ENCODE measurements at places on chromosomes 6 and 20.

GRCh38 chr6:16078064-16078463, 50.8 kb upstream of the MYLIP start:
- no peak for DNase-seq

- no peak for DNase-seq
Measured at GRCh38 chr20:10478205-10478604, 43.1 kb downstream of the SLX4IP start.

GRCh38 chr6:119323931-119324330, 25.6 kb downstream of the MAN1A1 start:
- no peak for DNase-seq

DNA sequence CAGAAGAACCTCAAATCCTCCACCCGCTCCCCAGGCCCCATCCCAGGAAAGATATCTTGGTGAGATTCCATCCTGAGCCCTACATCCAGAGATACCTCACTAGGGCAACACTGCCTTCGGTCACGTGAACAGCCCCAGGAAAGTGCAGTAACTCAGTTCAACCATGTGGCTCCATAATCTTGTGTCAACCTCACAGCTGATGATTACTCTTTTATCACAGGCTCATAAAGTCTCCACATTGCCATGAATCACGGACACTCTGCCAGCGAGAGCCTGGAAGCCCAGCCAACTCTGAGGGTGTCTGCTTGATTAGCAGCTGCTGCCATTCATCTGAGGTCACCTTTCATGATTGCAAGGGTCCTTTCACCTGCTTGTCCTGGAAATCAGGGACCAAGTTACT, 175.8 kb upstream of the LRFN2 start:
- DNase-seq, result no peak

GRCh38 chr6:56682635-56683034, 39.9 kb upstream of the DST start:
- no peak for DNase-seq

GRCh38 chr6:52395969-52396368, 24.2 kb upstream of the EFHC1 start:
- DNase-seq, result no peak

GRCh38 chr6:28543651-28544610, 18.2 kb downstream of the GPX5 start:
- no peak for DNase-seq

DNA sequence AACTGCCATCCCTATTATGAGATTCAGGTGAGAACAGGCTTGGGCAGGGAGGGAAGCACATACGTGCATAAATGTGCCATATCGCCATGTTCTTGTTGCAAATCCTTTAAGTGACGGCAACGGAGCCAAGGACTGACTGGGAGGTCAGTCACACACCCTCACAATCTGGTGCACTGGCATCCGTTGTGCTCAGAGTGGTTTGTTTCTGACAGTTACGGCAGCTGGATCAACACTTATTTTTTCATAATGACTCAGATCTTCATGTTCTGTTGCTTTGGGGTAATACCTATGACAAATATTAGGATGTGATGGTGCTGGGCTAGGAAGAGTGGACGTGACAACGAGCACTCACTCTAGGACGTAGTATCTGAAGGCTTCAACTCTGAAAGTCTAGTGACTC, 56.2 kb upstream of the PREP start:
- no peak for DNase-seq

DNA sequence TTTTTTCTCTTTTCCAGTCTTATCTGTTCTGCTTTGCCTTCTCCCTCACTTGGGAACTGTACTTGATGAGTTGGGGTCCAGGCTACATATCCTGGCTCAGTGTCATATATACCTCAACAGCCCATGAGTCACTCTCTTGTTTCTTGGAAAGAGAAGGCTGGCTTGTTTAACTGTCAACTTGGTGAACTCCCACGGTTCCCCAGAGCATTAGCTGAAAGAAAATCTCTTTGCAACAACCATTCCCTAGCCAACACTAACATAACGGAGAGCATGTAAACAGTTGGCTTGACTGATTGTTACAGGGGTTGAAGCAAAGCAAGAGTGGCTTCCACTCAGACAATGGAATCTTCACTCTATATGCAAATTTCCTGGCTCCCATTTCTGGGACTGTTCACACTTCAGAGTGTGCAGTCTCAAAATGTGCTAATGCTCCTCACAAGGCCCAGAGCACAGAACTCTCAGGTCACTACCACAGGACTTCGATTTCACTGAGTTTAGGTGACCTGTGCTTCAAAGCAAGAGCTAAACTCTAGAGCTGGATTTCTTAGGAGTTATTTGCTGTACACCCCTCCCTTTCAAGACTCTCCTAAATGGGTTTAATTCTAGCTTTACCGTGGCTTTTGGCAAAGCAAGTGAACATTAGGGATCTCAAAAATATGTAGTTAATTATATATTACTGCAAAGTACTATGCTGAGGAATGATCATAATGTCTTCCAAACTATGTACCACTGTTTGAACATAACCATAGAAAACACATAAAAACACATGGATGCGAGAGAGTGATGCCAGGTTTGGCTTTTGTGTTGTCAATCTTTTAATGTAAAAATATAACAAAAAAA, 609.8 kb downstream of the RFPL4B start:
- DNase-seq, result no peak

GRCh38 chr20:47038566-47039560, 144.2 kb downstream of the EYA2 start:
- no peak for DNase-seq

GRCh38 chr20:63071541-63072181, 64.9 kb upstream of the BHLHE23 start:
- no peak for DNase-seq

- DNase-seq, result no peak
Measured at GRCh38 chr20:59835448-59836395, 97.7 kb downstream of the SYCP2 start.

DNA sequence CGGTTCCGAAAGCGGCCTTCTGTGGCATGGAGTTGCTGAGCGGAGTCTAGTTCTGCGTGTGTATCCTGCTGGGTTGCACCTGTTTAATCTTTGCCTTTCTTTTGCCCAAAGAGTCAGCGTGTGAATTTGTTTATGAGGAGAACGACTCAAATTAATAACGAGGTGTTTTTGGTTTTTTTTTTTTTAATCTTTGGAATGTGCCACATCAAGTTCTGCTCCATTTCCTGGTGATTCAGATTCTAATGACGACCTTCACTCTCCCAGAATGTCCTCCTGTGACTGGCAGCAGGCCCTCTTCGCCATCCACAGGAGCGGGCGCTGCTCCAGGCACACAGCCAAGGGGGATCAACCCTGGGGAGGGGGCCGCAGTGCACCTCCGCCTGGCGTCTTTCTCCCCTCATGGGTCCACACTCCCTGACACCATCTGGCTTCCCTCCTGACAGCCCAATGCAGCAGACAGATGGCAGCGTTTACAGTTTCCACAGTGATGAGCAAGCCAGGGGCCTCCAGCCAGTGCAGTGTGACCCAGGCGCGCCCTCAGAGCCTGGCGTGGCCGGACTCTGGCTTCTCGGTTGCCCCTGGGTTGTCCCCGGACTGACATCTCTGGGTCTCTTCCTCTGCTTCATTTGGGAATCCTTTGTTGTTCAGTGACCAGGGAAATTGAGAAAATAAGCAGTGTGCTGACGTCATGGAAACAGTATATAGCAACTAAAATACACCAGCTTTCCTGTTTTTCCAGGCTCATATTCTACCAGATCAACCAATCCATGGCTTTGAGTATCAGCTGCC, 27.5 kb upstream of the AFDN start:
- DNase-seq, result no peak

GRCh38 chr20:43188861-43189553, 699 bp downstream of the PTPRT start:
- DNase-seq, result no peak

DNA sequence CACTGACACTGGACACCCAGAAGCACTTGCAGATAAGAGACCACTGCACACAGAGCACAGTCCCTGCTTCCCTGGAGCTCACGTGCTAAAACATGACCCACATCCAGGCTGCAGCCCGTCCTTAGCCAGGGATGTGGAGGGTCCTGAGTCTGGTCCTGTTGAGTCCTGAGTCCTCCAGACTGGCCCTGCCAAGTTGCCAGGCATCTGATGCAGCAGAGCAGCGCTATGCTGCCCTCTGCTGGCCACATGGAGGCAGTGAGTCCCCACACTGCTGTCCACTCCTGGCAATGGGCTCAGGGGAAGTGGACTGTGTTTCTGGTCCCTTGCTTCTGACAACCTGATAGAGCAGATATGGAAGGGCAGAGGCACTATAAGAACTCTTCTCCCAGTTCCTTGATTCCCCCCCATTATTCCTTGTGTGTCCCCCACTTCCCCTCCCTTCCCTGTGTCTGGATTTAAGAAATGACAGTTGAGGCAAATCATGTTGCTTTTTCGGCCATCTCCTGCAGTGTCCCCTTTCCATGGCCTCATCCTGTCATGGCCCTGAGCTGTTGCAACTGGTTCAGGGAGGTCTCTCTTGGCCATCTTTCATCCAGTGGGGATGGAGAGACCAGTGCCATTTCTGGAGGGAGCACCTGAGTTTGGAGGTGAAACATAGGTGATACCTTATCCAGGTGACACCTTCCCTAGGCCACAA, 86.0 kb downstream of the DHX35 start:
- peak; percentile 55 for DNase-seq

DNA sequence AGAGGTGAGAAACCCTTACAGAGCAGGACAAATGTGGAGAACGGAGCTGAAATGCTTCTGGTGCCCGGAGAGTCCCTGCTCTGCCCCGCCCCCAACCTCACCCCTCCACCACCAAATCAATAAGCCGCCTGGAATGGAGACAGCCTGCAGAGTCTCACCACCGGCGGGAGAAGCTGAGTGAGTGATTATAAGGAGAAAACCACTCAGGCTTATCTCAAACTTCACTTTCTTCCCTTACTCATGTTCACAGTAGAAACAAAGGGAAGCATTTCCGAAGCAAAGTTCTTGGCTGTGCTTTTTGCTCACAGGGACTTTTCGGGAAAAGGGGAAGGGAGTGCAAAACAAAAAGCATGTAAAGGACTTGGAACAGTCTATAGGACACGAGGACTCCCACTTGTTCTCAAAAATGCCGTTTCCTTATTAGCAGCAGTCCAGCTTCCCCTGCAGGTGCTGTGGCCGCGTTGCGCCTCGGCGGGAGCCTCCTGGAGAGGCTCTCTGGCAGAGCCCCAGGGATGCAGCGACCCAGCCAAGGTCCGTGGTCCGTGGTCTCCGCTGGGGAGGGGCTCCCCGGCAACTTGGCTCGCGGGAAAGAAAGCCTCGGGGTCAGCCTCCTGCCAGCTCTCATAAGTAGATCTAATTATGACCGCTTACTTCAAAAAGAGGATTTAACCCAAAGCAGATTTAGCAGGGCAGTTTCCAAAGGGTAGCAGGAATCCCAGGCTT, 64.8 kb upstream of the TMEM30A start:
- DNase-seq, result no peak

DNA sequence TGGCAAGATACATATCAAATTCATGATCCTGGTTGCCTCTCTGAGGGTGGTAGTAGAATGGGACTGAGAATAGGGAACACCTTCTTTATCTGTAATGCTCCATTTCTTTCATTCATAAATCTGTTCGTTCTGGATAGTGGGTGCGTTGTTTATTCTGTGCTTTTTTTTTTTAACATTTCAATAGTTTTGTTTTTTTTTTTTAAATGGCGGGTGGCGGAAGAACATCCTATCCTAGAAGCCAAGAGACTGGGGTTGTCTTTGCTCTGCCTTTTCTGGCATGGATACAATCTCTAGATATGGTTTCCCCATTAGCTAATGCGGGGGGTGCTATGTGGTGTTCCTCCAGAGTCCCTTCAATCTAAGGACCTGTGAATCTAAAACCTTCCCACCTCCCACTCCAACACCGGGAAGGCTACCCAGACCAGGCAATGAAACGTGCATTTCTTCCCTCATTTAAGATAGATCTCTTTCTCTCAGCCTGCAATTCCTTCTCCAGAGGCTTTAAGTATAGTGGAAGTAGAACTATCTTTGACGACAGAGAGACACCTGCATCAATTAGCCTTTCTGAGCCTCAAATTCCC, 883 bp upstream of the CCDC28A start:
- no peak for DNase-seq

- peak; percentile 63 for DNase-seq
Measured at GRCh38 chr6:21885532-21886114, 292.1 kb downstream of the SOX4 start.

DNA sequence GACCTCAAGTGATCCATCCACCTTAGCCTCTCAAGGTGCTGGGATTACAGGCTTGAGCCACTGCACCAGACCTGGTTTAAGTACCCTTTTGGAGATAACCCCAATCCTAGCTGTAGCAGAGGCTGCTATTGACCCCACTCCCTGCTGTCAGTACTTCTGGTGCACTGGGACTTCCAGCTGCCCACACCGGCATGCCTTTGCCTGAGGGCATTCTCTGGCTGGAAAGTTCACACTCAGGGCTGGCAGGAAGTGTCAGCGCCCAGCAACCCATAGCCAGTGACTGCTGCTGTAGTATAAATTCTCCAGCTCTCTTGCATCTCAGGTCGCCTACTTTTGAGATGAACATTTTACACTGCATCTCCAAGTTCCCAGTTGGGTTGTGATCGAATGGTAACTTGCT, 75.3 kb downstream of the UTRN start:
- DNase-seq, result no peak

- no peak for DNase-seq
Measured at GRCh38 chr6:146876271-146877151, 277.7 kb downstream of the ADGB start.

- no peak for DNase-seq
Measured at GRCh38 chr6:498795-499231, 107.3 kb downstream of the IRF4 start.

DNA sequence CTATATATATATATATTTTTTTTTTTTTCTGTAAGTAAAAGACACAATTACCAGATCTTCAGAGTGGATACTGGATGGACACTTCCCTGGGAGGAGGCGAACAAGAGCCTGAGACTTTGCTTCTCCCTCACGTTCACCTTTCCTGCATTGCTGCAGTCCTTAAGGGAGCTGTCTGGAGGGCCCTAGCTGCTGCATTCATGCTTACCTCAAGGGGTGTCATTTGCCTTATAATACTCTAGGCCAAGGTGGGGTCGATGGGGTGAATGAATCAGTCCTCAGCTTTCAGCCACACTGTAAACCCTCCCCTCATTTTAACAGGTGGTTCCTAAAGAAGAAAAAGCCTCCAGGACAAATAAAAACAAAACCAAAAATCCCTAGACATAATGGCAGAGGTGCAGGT, 34.8 kb upstream of the CD83 start:
- DNase-seq, result no peak

DNA sequence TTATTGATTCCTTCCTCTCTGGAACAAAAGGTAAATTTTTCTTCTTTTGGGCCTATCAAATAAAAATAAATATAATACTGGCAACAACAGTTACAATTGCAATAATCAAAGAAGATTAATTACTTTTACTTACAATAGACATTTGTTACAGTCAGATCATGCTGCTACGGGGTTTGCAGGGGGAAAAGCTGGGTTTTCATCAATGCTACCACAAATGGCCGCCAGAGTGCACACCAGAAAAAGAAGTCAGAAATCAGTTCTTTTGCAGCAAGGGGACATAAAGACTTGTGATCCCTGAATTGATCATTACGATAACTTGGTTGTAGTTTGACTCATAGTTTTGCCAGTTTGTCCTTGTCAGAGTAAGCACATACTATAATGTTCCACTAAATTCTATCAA, 714.5 kb upstream of the EYS start:
- no peak for DNase-seq

Data from T1000 (cell line).